ENCODE measurements at places on chromosomes 7 and 10.

- DNase-seq = no peak
Observed at GRCh38 chr10:54131833-54132232, 669.2 kb downstream of the PCDH15 start.

DNA sequence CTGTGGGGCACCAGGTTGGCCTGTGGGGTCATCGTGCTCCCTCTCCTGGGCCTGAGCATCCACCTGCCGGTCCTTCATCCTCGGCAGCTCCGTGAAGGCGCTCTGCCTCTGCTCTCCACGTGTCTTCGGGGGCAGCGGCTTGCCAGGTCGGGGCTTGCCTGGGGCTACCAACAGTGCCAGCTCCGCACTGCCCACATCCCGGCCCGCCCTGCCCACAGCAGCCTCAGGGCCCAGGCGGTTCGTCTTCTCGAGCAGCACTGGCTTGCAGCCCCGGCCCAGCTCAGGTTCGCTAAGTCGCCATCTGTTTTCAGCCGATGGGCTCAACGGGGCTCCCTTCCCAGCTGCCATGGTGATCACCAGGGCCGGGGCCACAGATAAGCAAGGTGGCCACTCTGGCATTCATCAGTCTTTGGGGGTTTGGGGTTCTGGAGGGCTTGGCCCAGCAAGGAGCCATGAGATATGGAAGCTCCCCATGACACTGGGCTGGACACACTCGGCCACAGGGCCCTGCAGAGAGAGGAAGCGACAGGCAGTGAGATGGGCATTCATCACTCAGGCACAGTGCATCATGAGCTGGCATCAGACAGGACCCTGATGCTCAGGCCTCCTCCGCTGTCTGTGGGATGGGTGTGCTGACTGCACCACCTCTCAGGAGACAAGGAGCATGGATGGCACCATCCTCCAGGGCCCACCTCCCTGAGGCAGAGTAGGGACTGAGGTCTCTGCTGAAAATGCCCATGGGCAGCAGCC is 15.5 kb downstream of the ZNF488 start:
- DNase-seq = no peak

DNA sequence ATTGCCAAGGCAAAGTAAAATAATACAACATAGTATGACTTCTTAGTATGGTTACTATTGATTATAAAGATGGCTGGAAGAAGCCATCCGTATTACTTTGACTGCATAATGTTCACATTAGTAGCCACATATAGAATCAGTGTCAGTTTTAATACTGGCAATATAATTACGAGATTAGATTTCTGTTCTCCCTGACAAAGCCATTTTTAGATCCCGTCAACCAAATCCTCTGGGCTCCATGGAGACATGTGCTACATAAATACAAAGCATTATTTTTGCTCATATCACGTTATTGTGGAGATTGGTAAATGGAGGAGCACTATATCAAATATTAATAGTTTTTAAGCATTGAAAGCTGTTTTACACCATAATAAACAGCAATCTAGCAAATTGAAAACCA is 124.0 kb downstream of the MAGI2 start:
- DNase-seq = no peak

- no peak for DNase-seq
Observed at GRCh38 chr10:94673614-94674321, 9.8 kb upstream of the CYP2C18 start.

DNA sequence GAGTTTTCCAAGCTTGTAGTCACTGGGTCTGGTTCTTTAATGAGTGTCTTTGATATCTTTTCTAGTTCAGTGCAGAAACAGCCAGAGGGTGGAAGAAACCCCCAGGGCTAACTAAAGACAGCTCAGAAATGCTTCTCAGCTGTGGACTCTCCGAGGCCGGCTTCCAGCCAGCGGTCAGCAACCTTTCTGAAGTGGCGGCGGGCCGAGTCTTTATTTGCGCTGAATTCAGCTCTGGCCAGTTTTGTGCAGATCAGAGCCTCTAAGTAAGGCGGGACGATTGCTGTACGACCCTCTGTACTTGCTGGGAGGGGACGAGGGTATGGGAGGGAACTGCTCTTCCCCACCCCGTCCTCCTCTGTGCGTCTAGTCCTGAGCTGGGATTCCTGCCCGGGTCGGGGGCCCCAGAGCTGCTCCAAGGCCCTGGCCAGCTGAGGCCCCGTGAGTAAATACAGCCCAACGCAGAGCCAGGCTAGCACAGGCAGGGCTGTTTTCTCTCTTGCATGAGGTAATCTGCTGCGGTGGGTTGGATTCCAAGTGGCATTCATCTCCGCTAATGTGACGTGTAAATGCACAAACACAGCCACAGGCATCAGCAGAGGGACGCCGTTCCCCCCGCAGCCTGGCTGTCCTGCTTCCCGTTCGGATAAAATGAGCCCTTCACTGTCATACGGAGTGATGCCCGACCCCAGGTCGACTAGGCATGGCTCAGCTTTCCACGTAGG is 159.8 kb downstream of the PIP4K2A start:
- peak; percentile 35 for DNase-seq

GRCh38 chr7:12783421-12784095 is 96.1 kb downstream of the ARL4A start:
- no peak for DNase-seq

DNA sequence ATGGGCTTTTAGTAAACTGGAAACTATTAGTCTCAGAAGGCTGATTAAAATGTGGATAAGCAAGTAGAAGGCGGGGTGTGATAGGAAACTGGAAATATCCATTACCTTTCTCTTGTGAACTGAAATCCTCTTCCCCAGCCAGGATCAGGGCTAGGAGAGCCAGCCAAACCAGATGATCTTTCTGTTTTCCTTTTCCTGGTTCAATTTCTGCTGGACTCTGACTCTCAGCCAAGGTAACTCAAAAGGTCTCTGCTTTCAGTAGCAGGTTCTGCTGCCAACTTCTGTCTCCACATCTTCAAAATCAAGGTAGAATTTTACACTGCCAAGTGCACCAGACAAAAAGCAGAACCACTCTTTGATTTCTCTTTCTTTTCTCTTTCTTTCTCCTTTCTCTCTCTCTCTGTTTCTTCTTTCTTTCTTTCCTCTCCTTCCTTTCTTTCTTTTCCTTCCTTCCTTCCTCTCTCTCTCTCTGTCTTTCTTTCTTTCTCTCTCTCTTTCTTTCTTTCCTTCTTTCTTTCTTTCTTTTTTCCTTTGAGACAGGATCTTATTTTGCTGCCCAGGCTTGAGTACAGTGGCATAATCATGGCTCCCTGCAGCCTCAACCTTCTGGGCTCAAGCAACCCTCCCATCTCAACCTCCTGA is 30.8 kb downstream of the OTUD1 start:
- no peak for DNase-seq

- DNase-seq = no peak
Observed at GRCh38 chr7:47953822-47954221, 5.6 kb upstream of the PKD1L1 start.

- DNase-seq = no peak
Observed at GRCh38 chr10:103877861-103878260, 22.5 kb upstream of the SH3PXD2A start.

DNA sequence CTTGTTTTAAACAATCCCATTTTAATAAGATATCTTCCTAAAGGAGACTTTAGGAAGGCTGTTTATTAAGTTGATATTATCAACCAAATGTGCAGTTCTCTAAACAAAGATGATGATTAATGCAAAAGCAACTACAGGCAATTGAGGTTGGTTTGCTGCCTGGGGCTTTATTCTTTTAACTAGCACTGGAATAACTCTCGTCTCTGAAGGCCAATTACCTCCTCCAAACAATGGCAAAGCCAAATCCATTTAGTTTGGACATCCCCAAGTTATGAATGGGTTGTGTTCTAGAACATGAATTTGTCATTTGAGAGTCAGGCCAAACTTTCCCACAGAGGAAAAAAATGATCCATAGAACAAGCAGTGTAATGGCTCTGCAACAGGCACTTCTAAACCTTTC is 114.1 kb downstream of the SLC16A9 start:
- DNase-seq = no peak

DNA sequence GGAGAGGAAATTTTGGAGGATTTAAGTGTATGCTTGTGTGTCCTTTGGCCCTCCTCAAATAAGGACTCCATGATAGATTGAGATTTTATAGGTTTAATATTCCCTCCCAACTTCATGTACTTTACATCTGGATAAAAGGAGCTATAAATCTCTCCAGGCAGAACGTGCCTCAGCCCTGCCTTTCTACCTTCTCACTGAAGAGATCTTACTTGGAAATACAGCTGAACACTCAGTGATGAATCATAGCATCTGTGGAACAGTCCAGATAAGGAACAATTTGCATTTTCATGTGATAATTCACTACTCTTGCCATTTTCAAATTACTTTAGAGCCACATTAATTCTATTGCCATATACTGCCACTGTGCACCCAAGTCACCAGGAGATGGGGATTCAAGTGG is 364.6 kb upstream of the PODXL start:
- no peak for DNase-seq

GRCh38 chr7:147279514-147279913 is 1162.9 kb downstream of the CNTNAP2 start:
- DNase-seq = peak; percentile 67

- no peak for DNase-seq
Observed at GRCh38 chr7:121279060-121279620, 49.7 kb upstream of the WNT16 start.

- DNase-seq = no peak
Observed at GRCh38 chr10:50393784-50394467, 142.6 kb upstream of the ASAH2 start.

DNA sequence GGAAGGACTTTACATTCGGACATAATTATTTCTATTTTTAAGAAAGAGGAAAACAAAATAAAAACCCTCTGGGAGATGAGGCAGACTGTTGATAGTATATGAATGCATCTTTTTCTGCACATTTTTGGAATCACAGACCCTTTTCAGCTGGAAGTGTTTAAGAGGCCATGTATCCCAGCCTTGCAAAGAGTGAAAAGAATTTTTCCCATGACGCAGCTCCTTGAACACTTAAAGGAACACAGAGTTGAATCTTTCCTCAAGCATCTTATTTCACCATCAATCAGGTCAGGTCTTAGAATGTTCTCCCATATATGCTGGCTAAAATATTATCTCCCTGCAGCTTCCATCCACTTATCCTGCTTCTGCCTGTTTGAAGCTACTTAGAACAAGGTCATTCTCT is 45.9 kb upstream of the PAPSS2 start:
- DNase-seq = no peak

DNA sequence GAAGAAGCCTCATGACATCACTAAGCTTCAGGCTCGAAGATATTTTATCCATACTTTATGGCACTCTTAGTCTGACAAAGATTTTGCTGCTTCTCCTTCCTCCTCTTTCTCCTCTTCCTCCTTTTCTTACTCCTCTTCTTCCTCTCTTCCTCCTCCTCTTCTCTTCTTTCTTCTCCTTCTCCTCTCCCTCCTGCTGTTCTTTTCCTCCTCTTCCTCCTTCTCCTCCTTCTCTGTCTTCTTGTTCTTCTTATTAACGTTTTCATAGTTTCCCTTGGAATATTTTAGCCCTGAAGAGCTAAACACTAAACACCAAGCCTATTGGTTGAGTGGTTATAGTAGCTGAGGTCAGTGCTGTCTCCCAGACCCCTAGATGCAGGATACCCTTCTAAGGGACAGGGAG is 137.7 kb downstream of the CREB5 start:
- no peak for DNase-seq

DNA sequence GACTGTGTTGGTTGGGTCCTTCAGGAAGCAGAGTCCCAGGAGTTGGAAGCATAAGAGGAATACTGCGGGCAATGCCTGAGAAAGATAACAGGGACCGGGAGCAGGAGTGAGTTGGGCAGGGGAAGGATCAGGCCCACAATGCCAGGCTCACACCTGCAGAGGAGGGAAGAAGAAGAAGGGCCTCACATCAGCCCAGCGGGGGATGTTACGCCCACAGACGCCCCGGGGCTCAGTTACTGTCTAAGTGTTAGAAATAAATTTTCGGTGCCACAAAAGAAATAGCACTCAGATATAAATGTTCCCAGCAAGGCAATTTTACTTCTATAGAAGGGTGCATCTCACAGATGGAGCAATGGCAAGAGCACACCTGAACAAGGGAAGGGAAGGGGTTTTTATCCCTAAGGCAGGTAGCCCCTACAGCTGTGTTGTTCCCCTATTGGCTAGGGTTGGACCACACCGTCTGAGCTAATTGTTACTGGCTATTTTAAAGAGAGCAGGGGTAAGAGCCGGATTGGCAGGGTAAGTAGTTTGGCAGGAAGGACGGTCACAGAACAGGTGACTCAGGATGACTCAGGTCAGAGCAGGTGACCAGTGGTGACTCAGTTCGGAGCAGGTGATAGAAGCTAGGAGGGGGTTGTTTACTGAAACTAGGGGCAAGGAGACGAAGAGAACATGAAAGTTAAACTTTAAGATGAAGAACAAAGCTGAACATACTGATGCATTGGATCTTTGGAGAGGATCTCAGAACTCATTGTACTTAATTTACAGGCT is at the start of gene NOS3:
Gene NOS3 (plus strand): TSS at position 602 of the 771 bp plus-strand sequence. CDS start 2,787 bp downstream, outside the sequence.
- DNase-seq = no peak

GRCh38 chr10:132209130-132209529 is 22.4 kb downstream of the DPYSL4 start:
- no peak for DNase-seq

DNA sequence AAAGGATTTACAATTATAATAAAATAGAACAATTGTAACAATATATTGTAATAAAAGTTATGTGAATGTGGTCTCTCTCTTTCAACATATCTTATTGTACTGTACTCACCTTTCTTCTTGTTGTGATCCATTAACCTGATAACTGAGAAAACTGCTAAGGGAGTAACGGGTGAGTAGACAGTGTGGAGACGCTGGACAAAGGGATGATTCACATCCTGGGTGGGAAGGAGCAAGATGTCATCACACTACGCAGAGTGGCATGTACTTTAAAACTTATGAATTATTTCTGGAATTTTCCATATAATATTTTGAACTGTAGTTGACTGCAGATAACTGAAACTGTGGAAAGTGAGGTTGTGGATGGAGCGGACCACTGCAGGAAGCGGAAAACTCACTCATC is 91.2 kb upstream of the PLPP4 start:
- no peak for DNase-seq

DNA sequence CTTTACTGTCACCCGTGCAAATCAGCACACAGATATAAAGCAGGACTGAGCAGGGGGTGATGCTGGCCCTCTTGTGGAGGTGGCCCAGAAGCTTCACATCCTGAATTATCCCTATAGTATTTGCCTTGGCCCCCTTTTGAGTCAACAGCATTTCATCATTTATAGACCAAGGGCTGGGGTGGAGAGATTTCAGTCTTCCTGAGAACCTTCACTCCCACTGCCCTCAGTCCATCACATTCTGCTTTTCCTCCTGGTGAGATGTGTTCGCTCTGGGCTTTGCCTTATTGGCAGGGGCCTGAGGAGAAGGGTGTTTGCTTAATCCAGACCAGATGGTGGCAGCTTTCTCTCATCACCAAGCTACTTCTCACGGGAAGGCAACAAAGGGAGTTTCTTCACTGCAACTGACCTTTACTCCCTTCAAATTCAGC is 47.7 kb downstream of the NOC3L start:
- DNase-seq = no peak
